ENCODE measurements at places on chromosomes 5 and 9.

- no peak for DNase-seq
Observed at GRCh38 chr9:109894473-109894872, 114.5 kb downstream of the PALM2AKAP2 start.

GRCh38 chr9:121863955-121864354 is 212.5 kb downstream of the DAB2IP start:
- DNase-seq: no peak

- DNase-seq: no peak
Observed at GRCh38 chr5:61801174-61801573, 469.1 kb downstream of the ZSWIM6 start.

GRCh38 chr9:20398536-20399338 is 223.6 kb downstream of the MLLT3 start:
- no peak for DNase-seq

DNA sequence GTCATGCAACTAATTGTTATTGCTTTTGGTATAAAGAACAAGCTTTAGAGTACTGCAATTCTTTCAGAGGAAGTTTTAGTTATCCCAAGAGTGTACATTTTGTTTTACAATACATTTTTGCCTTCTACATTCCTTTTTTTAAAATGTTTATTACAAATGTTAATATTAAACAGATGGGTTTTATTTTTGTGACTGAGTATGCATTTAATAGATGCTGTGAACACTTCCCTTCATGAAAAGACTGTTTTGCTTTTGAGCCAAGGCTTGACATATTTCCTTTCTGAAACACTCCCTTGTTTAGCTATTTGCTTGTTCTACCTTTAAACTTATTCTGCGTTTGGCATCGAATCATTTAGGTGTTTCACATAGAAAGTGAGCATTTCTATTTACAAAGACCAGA is 14.8 kb upstream of the ZNF474 start:
- no peak for DNase-seq

GRCh38 chr5:149803641-149804468 is 73.7 kb downstream of the PPARGC1B start:
- DNase-seq: no peak

DNA sequence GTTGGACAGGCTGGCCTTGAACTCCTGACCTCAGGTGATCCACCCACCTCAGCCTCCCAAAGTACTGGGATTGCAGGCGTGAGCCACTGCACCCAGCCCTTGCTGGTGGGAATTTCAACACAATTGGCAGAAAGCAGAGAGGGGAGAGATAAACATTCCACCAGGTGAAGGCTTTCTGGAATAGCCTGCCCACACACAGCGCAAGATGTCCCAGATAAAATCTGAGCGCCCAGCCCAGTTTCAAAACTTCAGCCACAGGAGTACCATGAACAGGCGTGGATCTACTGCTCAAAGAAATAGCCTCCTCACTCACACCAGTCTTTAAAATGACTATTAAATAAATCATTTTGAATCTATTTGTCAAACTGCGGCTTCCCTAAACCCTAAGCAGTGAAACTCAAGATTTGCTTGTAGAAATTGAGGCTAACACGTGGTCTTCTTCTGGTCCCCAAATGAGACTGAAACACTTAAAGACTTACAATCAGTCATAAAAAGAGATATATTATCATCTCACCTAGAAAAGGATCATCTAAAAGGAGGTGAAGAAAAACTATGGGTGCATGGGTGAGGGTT is 34.7 kb downstream of the CAPSL start:
- DNase-seq: no peak
